ENCODE measurements at places on chromosomes 6 and 20.

DNA sequence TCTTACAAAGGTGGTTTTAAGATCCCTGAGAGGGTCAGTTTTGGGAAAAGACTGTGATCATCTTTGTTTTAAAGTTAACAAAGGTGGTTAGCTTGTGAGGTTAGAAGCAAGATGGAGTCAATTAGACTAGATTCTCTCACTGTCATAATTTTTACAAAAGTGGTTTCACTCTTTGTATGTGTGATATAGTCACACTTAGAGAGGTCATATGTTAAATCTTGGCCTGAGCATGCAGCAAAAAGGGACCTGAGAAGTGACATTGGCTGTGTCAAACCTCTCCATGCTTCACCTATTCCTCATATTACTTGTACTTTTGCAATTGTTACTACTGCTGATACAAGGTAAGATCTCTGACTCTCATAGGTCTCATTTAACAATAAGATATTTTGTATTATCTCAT is 368.0 kb downstream of the TBC1D32 start:
- DNase-seq: no peak

GRCh38 chr6:158270389-158271127 is 41.7 kb upstream of the TULP4 start:
- DNase-seq: no peak

- DNase-seq: no peak
Observed at GRCh38 chr6:15877231-15877630, 214.4 kb upstream of the DTNBP1 start.

GRCh38 chr6:69164564-69165229 is 529.6 kb downstream of the ADGRB3 start:
- peak; percentile 6 for DNase-seq

GRCh38 chr6:155187994-155188706 is 75.7 kb upstream of the CLDN20 start:
- DNase-seq: peak; percentile 61

DNA sequence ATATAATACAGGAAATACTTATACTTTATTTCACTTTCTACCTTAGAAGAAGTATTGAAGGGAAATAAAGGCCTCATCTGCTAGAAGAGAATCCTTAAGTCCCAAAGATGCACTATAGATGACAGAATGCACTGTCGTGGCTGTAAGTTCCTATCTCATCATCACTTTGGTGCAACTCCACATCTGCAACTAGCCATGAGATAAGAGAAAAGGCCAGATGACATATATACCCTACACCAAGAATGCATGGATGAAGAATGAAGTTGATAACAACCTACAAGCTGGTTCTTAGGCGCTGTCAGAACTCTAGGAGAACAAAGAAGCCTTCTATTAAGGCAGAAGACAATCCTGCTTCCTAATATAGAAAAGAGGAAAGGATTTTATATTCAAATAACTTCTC is 11.6 kb upstream of the PLN start:
- DNase-seq: no peak

DNA sequence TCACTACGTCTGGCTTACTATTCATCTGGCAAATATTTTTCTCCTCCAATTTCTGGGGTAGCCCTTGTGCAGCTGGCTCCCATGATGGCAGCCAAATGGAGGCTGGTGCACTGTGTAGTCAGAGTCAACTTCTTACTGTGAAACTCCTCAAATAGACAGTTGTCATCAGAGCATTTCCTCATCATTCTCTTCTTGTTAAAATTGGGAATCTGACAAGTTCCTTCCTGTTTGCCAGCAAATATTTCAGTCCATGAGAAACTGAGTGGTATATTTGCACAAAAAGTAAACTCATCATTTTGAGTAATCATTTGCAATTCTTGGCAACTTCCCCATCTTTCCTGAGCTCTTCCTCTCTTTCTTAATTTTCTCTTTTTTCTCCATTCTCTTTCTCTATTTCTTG is 394.9 kb upstream of the RGS17 start:
- DNase-seq: no peak

- no peak for DNase-seq
Observed at GRCh38 chr6:53770780-53771249, 24.0 kb upstream of the LRRC1 start.

DNA sequence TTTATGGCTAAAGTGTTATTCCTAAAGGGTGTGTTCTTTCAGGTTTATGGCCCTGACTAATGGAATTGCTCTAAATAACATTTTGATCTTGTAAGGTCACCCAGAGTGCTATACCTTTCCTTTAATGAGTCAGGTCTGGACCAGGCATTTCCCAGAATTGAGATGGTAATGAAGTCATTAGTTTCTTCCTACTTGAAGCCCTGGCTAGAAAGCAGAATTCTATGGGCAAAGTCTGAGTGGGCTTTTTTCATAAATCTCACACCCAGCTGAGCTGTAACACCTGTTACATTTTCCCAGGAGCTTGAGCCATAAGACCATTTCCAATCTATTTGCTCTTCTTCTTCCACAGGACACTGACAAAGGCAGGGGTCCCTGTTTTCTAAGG is 122.0 kb upstream of the ID4 start:
- no peak for DNase-seq

DNA sequence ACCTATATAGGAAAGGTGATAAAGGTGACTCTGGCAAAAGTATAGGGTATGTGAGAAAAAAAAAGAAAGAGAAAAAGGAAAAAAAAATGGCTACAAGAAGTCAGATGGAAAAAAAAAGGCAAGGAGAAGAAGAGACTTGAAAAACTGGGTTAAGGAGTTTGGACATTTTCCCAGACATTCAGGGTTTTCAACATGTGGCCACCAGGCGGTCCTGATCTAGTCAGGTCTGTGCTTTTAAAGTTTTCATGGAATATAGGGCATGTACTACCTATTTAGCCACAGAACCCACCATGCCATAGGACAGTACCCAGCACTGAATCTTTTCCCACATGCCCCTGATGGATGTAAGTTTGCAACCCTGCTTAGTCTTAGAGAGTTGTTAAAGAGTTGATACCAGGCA is 433.7 kb downstream of the MAFB start:
- DNase-seq: no peak

DNA sequence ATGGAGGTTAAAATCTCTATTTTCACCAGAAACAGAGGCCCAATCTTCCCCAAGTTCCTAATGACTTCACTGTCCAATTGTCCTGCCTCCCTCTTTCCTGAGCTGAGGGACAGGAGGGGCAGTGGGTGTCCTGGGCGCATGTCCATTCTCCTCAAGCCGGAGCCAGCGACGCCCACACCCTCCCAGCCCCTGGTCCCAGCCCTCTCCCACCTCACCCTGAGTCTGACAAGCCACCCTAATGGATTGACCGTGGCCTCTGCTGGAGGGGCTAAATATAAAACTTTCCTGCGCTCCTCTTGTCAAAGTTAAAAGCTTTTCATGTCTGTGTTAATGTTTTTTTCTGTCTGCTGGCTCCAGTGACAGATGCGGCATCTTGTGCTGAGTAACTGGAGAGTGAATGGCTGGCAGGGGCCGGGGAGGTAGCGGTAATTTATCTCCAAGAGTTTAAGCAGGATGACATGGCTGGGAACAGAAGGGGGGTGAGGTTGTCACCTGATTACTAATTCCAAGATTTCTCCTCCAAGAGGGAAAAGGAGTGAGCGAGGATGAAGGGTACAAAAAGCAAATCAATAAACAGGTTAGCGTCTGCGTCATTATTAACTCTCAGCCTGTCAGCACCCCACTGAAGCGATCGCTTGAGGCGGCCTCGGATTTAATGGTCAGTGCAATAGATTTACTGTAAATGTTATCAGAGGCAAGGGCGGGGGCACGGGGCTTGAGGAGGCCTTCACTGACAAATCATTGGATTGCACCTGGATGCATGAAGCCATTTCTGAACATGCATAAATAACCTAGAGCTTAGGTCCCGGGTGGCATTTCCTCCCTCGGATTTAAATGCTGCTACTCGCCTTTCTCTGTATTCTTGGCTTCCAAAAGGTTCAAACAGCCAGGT is 118.1 kb upstream of the MAFB start:
- DNase-seq: no peak

DNA sequence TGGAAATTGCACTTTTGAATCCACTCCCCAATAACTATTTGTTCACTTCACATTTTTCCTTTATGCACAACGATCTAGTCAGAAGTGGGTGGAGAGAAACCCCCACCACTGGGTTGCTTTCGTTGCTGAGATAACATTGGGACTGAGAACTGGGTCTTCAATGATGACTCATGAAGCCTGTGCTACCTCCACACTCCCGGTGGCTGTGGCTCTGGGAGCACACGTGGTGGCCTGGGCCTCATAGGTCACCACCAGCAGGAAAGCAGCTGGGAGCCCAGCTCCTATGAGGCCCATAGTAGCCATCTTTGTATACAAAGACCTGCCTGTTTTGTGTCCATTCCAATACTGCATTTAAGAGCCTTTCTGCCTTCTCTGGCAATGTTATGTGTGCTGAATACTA is 178.0 kb upstream of the SASH1 start:
- DNase-seq: no peak

GRCh38 chr6:3754776-3755175 is 3.3 kb upstream of the PXDC1 start:
- no peak for DNase-seq

DNA sequence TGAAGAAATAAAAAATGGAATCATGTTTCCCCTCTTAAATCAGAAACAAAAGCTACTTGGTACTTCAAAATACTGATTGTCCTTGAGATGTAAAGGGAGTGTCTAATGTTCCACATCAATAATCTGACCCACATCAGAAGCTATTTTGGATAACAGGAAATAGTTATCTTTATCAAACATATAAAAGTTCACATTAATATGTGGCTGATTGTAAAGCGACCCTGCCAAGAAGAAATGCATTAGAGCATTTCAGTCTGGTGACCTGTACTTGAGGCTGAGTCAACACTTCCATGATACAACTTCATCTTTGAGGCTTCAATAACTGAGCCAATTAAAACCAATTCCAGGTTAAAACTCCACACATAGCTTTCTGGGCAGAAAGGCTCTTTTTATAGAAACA is 31.8 kb downstream of the SYNE1 start:
- peak; percentile 52 for DNase-seq

- no peak for DNase-seq
Observed at GRCh38 chr6:118641042-118641441, 10.3 kb downstream of the CEP85L start.

- DNase-seq: peak; percentile 77
Observed at GRCh38 chr6:20875369-20875963, 341.2 kb downstream of the CDKAL1 start.

DNA sequence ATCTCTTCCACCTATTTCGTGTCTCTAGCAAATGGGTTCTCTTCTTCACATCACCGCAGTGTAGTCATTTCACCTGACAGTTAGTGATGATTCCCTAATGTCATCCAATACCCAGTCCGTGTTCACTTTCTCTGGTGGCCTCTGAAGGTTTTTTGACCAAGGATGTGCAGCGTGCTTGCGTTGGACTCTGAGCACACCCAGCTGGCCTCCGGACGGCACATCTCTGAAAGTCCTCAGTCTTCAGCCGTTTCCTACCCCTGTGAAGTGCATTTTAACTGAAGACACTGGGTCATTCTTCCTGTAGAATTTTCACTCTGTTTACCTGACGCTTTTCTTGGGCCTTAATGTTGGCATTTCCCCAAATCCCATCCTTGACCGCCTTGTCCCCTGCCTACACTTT is 98.7 kb downstream of the ERMARD start:
- DNase-seq: no peak

GRCh38 chr6:135496800-135497411 is 634 bp downstream of the AHI1 start:
- no peak for DNase-seq

GRCh38 chr6:143200167-143200770 is 139.6 kb downstream of the AIG1 start:
- DNase-seq: no peak

DNA sequence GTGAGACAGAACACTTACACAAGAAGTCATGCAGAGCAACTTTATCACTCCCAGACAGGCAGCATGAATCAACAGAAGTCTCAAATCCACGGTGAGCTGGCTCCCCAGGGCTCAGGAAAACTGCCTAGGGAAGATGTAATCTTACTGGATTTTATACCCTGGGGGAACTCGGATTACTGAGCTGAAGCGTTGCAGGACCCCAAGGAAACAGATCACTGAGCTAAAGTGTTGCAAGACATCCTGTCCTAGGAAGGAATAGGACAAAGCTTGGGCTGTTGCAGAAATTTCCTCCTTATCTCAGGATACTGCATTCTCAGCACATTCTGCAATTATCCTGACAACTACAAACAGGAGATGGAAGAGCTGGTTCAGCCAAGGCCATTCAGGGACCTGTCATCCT is 224.8 kb downstream of the TFAP2A start:
- DNase-seq: peak; percentile 23

DNA sequence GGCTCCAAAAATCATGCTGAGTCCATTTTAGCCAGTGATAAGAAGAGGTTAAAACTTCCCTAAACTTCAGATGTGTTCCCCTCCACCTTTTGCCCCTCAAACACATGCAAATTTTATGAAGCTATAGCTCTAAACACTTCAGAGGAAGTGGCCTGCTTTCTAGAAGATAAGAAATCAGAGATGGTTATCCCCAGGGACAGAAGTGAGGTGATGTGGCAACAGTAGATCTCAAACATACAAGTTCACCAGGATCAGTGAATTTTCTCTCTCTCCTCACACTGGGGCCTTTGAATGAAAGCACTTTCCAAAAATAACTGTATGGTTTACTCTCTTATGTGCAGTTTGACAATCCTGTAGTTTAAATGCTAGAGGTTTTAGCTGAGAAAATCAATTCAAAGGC is 332.0 kb downstream of the BTBD9 start:
- DNase-seq: no peak

- DNase-seq: no peak
Observed at GRCh38 chr6:125227244-125227643, 73.7 kb downstream of the TPD52L1 start.

DNA sequence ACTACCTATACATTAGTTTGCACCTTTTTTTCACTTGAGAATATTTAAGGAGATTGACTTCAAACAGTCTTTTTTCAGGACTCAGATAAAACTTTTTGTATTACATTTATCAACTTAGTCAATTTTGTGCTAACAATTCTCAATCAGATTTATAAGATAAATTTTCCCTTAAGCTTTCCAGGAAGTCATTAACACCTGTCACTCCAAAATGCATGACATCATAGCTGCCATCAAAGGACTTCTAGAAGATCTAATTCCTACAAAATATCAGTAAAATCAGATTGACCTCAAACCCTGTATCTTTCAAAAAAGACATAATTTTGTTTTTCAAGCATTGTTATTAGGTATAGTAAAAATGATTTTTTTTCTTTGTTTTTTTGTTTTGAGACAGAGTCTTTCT is 9.9 kb downstream of the RFPL4B start:
- no peak for DNase-seq

GRCh38 chr20:2637246-2637645 is 15.2 kb upstream of the NOP56 start:
- DNase-seq: no peak
